GM12878 (cell line): ENCODE measurements at places on chromosomes 3 and 15.

DNA sequence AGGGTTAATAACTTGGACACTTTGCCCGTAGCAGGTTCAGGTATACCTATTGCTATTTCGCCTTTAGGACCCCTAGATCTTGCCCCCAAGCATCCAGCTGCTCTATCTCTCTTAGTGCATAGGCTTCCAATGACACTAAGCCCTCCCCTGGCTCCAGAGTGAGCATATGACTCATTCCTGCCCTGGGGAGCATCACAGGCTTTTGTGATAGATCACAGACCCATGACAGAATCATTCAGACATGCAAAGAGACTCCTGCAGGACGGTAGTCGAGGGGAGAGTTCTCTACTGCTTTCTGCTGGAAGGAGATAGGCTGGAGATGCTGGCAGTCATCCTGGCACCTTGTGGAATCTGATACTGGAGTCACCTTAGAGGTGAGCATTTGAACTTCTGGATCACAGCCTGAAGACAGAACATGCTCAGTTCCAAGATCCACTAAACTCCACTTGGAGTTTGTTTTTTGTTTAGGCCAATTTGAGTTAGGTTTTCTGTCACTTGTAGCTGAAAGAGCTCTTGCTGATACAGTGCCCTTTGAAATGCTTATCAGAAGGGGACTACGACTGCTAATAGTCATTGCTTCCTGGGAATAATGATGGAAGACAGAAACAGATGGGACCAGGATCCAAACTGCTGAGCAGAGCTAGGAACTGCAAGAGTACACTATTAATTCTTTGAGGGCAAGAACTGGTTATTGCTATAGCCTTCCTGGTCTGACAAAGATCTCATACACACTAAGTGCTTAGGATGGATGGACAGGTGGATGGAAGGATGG lies 11.0 kb downstream of the LYSMD2 start:
- DNase-seq = no peak

- DNase-seq = no peak
These were observed 1061.9 kb downstream of the FHIT start for GRCh38 chr3:60189304-60189703.

GRCh38 chr3:6168256-6168655 lies 692.7 kb upstream of the GRM7 start:
- DNase-seq = no peak

GRCh38 chr3:195078891-195079440 lies 192.0 kb downstream of the XXYLT1 start:
- no peak for DNase-seq
